ENCODE measurements at places on chromosomes 1 and 21.

GRCh38 chr1:82598337-82598736 lies 797.6 kb downstream of the ADGRL2 start:
- no peak for DNase-seq

GRCh38 chr1:219958875-219959417 lies 30.6 kb upstream of the SLC30A10 start:
- DNase-seq = no peak

DNA sequence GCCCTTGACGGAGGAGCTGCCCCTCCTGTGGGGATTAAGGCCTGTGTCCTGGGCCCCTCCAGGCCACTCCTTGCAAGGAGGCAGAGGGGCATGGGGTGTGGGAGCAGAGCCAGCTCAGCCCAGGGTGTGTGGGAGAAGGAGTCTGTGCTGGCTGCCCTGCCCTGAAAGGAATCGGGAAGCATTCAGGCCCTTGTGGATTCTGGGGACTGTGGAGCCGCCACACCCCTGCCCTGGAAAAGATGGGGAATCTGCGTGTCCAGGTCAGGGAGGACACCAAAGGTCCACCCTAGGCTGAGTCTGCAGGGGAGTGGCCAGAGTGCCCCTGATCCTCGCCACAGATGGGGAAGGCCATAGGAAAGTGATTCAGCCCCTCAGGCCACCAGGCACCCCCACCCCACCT lies 16.5 kb upstream of the PRDM16 start:
- DNase-seq = no peak

DNA sequence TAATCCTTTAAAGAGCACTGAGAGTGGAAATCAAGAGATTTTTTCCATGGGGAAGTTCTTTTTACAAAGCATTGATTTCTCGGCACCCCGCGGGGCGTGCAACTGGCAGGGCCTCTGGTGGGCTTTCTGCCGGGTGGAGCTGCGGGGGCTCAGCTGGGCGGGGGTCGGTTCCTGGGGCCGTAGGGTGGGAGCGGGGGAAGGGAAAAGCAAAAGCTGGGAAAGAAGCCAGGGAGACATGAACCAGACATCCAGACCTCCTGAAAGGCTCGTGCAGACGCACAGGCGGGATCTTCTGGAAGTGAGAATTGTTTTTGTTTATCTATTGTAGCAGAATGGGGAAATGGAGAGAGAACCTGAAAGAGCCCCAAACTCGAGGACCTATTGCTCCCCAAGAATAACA lies 235.2 kb downstream of the FAM72C start:
- no peak for DNase-seq

GRCh38 chr1:209937996-209938959 lies at the start of gene SYT14:
Gene SYT14 (plus strand): TSS chr1:209938217. CDS start chr1:209938265, 48 bp downstream.
- no peak for DNase-seq

- no peak for DNase-seq
Measured at GRCh38 chr1:214494706-214495105, 56.7 kb downstream of the PTPN14 start.

- no peak for DNase-seq
Measured at GRCh38 chr21:41877901-41878830, 978 bp downstream of the PRDM15 start.

DNA sequence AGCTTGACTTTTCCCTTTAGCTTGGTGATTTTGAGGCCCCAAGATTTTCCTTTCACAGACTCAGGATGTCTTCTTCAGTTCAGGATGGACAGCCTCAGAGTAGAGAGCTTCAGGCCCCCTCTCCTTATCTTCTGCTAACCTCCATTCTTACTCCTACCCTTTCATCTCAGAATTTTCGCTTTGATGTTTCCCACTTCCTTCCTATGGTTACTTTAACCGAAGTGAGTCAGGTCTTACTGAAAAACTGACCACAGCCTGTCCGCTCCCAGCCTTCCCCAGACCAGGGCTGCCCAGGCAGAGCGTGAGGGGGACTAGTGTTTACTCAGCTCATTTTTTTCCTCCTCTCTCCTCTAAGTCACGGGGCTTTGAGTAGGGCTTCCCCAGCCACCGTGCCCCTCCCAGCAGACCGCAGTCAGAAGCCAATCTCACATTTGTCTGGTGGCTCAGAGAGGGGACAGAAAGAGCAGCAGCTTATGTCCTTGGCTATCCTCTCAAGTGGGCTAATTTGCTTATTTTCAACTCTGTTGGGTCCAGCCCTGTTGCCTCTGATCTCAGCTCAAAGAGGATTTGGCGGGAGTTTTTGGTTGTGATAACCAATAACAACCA lies 4.2 kb upstream of the IL19 start:
- peak; percentile 67 for DNase-seq

DNA sequence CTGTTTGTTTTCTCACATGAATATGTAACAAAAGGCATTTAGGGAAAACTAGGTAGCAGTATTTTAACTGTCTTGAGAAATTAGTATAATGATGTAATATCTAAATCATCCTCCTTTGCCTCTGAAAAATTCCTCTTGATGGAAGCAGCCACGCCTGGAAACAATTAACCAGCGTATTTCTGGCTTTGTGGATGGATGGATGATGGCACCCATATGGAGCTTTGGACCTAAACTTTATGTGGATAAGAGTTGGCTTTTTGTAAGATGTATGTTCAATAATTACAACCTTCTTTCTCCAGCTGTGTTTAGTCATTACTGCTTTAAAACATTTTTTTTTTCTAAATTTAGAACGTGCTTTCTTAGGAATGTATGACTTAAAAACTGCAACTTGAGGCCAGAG lies 12.7 kb downstream of the CDCA8 start:
- DNase-seq = no peak

- no peak for DNase-seq
Measured at GRCh38 chr1:180237869-180238476, 7.9 kb downstream of the LHX4 start.

GRCh38 chr1:90964444-90965035 lies 57.3 kb downstream of the ZNF644 start:
- no peak for DNase-seq

- DNase-seq = no peak
Measured at GRCh38 chr1:181124291-181124751, 35.8 kb downstream of the IER5 start.

DNA sequence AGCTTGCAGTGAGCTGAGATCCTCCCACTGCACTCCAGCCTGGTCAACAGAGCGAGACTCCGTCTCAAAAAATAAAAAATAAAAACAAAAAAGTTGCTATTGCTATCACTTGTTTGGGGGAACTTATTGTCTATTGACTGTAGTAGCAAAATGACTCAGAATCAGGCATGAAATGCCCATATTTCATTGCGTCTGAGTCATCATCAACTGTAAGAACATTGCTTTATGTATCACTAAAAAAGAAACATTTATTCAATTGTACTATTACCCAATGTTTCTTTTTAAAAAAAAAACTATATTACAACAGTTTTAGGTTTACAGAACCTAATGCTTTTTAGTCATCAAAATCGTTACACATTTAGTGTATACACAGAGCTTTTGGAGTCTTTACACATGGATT lies 91.0 kb upstream of the FMN2 start:
- DNase-seq = no peak

DNA sequence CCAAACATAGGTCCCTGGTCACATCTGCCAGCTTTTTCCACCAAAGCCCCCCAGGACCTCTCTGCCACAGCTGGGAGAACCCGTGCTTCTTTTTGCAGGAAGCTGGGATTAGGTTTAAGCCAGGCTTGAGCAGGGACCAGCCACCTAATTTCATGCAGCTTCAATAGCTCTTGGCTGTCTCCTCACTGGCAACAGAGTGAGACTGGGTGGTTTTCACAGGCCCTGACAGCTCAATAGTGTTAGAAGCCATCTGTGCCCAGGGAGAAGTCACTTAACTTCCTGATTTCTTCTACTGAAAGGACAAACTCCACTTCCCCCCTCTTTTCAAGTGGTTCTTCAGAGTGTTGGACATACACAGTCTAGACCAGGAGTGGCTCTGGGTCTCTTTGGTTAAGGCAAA lies 20.4 kb upstream of the SRSF4 start:
- no peak for DNase-seq

GRCh38 chr1:117605164-117605773 lies 579 bp upstream of the TENT5C start:
- DNase-seq = peak; percentile 74

DNA sequence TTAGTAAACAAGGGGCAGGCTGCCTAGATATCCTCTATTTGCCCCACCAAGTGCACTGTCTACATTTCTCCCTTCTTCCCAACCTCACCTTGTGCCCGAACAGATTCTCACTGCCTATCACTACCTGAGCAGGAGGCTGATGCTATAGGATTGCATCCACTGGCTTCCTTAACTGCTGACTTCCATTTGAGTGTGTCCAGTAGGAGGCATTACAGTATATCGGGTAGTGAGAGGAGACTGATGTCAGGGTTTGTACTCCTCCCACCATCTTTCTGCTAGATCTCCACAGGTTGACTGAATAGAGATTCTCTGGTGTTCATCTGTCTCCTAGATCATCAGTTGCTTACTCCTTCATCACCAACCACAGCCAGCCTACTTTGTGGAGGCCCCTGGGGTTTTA lies 796.3 kb downstream of the LRRIQ3 start:
- DNase-seq = no peak

DNA sequence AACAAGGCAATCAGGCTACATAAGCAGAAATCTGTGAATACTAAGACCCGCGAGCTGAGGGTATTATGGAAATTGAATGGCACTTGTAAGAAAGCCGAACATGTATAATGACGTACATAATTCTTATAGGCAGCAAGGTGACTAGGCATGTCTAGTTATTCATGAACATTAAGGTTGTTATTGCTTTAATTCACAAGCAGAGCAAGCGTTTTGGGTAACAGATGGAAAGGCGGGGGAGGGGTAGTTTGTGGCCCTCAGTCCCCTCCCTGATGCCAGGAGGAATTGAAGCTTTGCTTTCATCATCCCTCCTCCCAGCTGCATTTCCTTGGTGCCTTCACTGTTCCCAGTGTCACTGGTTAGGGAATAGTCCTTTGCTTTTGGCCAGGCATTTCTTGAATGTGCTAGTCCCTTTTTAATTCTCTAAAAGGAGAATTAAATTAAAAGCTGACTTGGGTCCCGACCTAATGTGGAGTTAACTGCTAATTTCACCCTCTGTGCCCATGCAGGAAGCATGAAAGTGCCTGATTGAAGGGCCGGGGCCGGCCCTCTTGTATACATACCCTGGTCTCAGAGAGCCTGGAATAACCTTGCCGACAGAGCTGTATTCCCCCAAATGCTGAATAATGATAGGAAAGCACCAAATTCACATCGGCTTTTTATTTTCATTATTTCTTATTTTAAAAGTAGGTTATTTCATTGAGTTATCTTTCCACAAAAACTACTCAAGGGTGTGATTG lies 42.5 kb downstream of the RYR2 start:
- DNase-seq = no peak

GRCh38 chr1:20093940-20094391 lies 24.0 kb downstream of the PLA2G5 start:
- DNase-seq = peak; percentile 91

DNA sequence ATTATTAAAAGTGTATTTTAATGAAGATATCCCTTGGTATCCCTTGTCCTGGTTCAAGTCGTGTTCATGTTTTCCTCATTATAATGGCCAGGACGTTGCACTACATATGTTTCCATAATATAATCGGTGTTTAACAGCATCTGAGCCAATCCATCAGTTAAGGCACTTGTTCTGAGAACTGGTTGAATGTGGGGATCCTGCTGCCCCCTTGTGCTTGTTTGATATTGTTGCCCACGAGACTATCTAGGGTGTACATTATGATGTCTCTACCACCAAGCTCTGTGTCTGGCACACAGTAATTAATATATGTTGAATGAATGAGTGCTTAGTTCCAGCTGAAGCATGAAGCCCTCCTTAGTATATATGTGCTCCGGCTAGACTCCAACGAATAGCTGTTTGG lies 193.0 kb downstream of the CACNA1E start:
- no peak for DNase-seq

GRCh38 chr1:8629241-8630091 lies 188.0 kb downstream of the RERE start:
- peak; percentile 22 for DNase-seq

All from tibial artery (tissue), 4 donors.